ENCODE measurements at places on chromosomes 11 and 22. TPM values are rescaled to one million over a fixed set of nuclear protein-coding genes. Genes with fewer than 3 reads are reported as not detected.

ANO3 gene
- 0.68 TPM for total RNA-seq

VSIG10L2 gene
- total RNA-seq, result not detected

FXYD6 gene
- 256 TPM for total RNA-seq

GLB1L2 gene
- total RNA-seq, result 108 TPM

AMOTL1 gene
- 116 TPM for total RNA-seq

PARVB gene
- total RNA-seq, result 21.0 TPM

OR51E2 gene
- total RNA-seq, result 1.3 TPM

MMP7 gene
- not detected for total RNA-seq

POLA2 gene
- total RNA-seq, result 4.7 TPM

HTR3B gene
- not detected for total RNA-seq

ART1 gene
- total RNA-seq, result 1.1 TPM

OTOG gene
- total RNA-seq, result not detected

- no peak for DNase-seq
These were observed at the start of gene FAM83F for GRCh38 chr22:39994566-39995392. Gene FAM83F, plus strand, starts transcription at chr22:39994954. Its CDS starts 89 bp downstream, at chr22:39995043.

DNA sequence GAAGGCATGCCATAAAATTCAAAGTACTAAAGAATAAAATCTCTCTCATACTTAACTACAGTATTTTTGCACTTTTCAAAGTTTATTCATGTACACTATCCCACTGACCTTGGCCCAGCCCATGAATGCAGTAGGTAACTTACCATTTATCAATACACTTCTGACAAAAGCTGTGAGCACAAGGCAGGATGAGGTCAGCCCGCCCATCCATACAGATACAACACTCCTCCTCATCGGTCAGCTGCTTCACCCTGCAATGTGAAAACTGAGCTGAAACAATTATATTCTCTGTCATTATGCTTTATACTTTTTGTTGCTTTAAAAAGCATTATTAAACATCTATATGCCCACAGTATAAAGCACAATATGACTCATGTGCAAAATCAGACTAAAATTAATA, 22.1 kb downstream of the RNF141 start:
- DNase-seq, result no peak

GRCh38 chr22:30880181-30880601, 88.4 kb downstream of the MORC2 start:
- no peak for DNase-seq

DNA sequence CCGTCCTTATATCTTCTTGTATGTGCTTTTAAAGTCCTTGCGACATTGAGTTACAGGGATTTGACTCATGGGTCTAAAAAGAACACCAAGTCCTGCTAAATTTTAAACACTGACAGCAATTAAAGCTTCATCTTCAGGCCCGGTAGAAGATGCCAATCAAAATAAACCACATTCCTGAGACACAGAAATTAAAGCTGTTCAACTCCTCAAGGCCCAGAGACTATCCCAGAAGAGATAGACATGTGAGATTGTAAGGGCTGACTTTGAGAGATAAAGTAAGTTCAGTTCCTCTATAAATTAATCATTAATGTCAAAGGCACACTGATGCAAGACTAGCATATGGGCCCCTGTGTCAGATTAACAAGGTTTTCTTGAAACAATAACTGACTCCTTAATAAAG, 49.8 kb downstream of the OSBPL5 start:
- DNase-seq, result no peak

DNA sequence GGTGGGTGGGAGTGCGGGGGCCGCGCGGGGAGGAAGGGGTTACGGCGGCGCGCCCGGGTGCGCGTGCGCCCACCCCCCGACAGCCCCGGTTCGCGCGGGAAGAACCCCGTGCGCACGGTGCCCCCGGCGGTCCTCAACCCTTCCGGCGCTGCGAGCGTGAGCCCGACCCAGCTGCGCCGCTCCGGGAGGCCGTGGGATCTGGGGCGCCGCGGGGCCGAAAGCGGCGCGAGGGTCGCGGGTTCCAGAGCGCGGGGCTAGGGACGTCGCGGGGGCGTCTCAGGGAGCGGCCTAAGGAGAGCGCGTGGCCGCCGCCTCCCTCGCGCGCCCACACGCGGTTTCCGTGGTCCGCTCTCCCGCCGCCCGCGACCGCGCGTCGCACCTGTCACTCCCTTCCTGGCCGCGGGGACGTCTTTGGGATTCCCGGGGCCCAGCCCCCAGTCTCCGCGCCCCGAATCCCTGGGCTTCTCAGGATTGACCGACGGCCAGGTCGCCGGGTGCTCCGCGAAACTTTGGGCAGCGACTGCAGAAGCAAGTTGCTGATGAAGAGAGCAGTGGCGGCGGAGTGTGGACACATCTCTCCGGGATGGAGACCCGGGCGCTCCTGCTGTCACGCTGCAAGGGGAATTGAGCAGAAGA, 582 bp downstream of the SREBF2 start:
- peak; percentile 78 for DNase-seq

DNA sequence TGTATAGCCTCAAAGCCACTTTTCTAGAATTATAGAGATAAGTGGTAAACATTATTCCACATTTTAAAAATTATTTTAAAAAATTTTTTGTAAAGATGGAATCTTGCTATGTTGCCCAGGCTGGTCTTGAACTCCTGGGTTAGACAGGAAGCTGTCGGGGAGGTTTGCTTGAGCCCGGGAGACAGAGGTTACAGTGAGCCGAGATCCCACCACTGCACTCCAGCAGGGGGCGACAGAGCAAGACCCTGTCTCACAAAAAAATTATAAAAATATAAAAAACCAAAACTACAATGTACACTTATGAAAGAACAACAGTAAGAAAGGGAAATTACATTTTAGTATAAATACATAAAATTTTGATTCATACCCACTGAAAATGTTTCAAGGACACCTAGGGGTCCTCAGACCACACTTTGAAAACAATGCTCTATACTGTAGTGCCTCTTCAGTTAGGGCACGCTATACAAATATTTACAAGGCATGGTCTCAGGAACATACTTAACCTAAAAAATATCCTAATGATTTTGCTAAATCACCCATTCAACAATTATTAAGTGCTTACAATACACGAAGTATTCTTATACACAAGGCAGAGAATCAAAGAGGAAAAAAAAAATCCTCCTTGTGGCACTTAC, 111.2 kb downstream of the MRTFA start:
- DNase-seq, result no peak

DNA sequence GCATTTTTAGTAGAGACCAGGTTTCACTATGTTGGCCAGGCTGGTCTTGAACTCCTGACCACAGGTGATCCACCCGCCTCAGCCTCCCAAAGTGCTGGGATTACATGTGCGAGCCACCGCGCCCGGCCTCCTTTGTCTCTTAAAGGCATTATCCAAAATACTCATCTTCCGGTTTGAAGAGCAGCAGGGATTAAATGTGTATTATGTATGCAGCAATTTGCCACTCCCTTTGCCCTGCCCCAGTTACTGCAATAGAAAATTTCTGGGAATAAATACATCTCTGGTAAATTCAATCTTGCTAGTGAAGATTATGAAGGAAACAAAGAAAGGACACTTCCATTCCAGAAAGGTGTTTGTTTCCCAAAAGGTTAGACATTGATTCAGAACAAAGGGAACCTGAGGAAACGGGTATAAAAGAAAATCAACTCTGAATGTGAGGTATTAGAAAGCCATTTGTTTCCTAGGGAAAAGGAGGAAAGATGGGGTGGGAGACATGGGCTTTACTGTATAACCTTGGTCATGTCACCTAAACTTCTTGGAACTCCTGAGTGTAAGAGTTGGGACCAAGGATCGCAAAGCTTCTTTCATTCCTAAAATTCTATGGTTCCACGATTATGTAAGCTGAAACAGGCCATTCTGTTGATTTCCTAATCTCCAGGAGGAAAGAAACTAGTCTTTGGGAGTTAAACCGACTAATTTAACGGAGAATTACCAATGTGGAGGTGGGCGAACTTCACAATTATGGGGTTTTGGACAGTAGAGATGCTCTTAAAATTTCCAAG, 959 bp upstream of the HIPK3 start:
- DNase-seq, result no peak

DNA sequence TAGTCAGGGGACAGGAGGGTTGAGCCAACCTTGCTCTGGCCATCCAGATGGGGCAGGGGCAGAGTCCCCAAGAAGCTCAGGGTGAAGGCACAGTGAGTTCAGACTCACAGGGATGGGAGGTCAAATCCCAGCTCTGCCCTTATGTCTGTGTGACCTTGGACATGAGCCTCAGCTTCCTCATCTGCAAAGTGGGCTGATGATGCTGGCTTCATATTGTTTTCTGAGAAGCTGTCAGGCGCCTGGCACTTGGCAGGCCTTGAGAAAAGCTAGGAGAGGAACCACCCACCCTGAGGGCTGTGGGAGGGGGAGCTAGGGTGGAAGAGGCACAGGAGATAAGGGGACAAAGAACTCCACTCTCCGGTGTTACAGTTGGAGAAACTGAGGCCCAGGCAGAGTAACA, 23.6 kb downstream of the CYTH4 start:
- DNase-seq, result no peak

GRCh38 chr11:100999756-101000155, 129.9 kb downstream of the PGR start:
- DNase-seq, result no peak

GRCh38 chr22:32267011-32267410, 11.9 kb upstream of the SLC5A4 start:
- DNase-seq, result no peak

- DNase-seq, result peak; percentile 49
These were observed 49.5 kb downstream of the IGF2 start for GRCh38 chr11:2089536-2090165.

DNA sequence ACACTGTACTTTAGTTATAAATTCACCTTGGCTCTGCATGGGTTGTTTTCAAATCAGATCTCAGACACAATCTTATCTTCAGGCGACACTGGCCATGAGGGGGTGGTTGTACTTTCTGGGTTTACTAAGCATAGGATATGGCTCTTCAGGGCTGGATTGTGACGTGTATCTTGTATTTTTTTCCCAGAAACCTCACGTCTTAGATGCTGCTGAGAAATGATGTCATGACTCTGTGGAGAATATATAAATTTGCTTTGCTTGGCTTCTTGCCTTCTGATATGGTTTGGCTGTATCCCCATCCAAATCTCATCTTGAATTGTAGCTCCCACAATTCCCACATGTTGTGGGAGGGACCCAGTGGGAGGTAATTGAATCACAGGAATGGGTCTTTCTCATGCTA, 82.8 kb upstream of the VSTM5 start:
- no peak for DNase-seq

GRCh38 chr11:128783513-128783912, 83.6 kb downstream of the KCNJ1 start:
- no peak for DNase-seq

- no peak for DNase-seq
These were observed 205.0 kb downstream of the BUD13 start for GRCh38 chr11:116567721-116568242.

DNA sequence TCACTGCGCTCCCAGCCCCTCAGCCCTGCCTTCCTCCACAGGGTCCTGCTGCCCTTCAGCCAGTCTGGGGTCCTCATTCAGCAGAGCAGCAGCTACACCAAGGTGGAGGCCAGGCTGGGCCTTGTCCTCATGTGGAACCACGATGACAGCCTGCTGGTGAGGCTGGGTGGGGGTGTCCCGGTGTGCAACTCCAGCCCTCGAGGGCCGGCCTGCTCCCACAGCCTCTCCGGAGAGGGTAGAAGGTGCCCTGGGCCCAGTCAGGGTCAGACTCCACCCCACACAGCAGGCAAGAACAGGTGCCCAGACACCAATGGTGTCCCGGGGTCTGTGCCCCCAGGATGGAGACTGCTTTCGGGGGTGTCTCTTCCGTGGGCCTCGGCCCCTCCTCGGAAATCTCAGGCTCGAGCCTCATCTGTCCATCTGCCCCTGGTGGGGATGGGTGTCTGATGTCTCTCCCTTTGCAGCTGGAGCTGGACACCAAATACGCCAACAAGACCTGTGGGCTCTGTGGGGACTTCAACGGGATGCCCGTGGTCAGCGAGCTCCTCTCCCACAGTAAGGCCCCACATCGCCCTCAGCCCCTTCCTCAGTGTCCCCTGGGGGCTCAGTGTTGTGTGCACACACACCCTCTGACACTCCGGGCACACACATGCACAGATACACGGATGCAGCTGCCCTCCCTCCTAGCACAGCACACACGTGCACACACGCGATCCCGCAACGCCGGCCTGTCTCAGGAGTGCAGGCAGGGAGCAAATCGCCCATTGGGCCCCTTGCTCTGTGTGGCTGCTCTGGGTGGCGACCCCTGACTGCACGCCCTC, 4.9 kb downstream of the MUC5AC start:
- DNase-seq, result peak; percentile 27

- DNase-seq, result no peak
These were observed 220.5 kb upstream of the B3GAT1 start for GRCh38 chr11:134632347-134633119.

- DNase-seq, result no peak
These were observed 1.0 kb upstream of the DRD4 start for GRCh38 chr11:635945-636510.

GRCh38 chr11:11816511-11817314, 25.1 kb upstream of the USP47 start:
- no peak for DNase-seq

DNA sequence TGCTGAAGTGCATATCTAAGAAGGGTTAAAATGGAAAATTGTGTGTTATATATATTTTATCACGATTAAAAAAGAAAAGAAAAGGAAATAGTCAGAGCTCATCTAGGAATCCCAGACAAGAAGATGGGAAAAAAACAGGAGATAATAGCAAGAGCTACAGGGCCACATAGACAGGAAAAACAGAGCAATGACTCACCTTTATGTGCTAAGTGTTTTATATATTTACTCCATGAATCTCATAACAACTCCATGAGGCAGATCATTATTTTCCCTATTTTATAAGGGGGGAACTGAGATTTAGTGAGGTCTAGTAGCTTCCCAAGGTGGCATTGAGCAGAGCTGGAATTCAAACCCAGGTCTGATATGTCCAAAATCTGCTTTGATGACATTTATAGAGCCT, 18.1 kb upstream of the ELF5 start:
- DNase-seq, result no peak

DNA sequence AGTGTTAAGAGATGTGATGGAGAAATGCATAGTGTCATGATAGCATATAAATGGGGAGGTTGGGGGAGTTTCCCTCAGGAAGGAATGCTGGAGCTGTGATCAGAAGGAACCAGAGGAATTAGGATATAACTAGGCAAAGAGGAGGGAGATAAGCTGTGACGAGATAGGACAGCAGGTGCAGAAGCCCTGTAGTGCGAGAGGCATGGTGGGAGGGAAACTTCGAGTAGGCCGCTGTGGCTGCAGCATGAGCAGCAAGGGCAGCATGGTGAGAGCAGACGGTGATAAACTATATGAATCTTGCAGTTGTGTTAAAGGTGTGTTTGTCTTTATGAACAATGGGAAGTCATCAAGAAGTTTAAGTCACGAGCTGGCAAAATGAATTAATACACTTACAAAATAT, 109.9 kb downstream of the EMSY start:
- no peak for DNase-seq

DNA sequence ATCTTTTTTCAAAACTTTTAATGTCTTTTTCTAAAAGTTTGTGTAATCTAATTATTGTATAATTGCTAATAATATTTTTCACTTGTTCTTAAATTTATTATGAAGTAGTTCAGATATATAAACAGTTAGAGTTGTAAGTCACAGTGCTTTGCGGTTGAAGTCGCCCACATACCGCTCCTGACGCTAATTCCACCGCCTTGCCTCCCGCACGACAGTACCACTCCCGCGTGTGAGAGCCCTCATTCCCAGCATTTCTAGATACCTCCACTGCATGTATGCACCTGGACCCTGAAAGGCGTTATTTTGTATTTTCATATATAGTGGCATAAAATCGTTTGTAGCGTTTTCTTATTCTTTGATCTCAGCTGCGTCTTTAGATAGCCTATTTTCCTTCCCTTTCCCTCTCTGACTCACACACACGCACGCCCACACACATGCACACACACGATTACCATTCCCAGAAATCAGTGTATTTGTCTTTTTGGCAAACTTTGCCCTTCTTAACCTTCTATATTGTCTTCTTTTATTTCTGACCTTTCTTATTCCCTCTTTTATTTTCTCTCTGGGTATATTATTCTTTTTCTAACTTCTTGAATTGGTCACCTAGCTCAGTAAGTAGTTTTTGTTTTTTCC, 56.4 kb upstream of the PITPNB start:
- DNase-seq, result no peak

Data from sigmoid colon (tissue), 7 donors.